ENCODE measurements at places on chromosomes 2 and 18. TPM values are rescaled to one million over a fixed set of nuclear protein-coding genes. Genes with fewer than 3 reads are reported as not detected.

The FAM210A gene
- total RNA-seq: 15.0 TPM

The MARCHF4 gene
- 0.13 TPM for total RNA-seq

The KIAA2012 gene
- not detected for total RNA-seq

The INHA gene
- not detected for total RNA-seq

The DSEL gene
- 8.5 TPM for total RNA-seq

The NEB gene
- 0.63 TPM for total RNA-seq

The BCL2 gene
- total RNA-seq: 1.3 TPM

The DYSF gene
- total RNA-seq: 47.2 TPM

The CXCR1 gene
- not detected for total RNA-seq

The NAT8 gene
- not detected for total RNA-seq
